ENCODE measurements at places on chromosomes 3 and 15.
A peak's percentile ranks its signal among the peaks of the same experiment; 100 is the strongest.

- no peak for DNase-seq
These were observed 462.3 kb upstream of the SGO1 start for GRCh38 chr3:20648294-20648693.

DNA sequence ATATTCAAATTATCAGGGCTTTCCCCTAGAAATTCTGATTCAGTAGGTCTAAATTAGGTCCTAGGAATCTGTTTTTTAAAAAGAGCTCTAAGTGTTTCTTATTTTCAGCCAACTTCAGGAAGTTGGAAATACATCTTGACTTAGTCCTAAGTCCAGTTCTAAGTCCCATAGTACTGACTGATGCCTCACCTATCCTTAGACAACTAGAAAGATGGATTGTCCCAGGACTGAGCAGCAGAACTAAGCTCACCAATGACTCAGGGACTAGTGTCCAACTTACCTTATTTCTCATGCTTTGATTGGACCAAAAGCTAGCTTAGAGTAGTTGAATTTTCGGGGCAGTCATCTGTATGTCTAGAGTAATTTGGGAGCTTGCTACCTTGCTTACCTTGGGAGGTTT, 26.2 kb upstream of the C3orf38 start:
- DNase-seq: no peak

DNA sequence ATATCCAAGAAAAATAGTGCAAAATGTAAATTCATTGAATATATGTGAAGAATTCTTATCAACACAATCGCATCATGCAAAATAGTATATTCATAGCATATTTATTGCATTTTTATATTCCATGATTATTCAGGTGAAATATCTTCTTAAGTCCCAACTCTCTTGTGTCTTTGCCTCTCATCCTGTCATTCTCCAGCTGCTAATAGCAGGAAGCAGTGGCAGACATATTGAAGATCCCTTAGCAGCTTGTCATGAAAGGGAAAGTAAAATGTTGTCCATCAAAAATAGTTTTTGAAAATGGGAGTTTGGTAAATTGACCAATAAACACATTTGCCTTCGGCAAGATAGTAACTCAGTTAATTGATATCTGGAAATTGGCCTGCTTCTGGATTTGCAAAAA, 265.3 kb upstream of the TGFBR2 start:
- no peak for DNase-seq

DNA sequence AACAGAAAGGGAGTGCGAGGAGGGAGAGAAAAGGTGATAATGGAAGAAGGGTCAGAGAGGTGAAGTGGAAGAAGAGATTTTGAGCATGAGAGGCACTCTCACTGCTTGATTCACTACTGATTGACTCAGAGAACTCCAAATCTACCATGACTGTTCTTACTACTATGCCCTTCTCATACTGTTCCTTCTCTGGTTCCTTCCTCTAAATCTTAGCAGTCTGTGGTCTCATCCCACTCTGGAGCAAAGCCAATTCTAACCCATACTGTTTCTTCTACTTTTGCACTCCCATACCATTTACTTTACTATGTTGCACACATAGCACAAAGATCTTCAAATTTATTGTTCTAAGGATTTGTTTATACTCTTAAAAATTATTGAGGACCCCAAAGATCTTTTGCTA, 100.8 kb downstream of the DTWD1 start:
- no peak for DNase-seq

GRCh38 chr3:81910244-81910852, 148.9 kb upstream of the GBE1 start:
- DNase-seq: no peak

DNA sequence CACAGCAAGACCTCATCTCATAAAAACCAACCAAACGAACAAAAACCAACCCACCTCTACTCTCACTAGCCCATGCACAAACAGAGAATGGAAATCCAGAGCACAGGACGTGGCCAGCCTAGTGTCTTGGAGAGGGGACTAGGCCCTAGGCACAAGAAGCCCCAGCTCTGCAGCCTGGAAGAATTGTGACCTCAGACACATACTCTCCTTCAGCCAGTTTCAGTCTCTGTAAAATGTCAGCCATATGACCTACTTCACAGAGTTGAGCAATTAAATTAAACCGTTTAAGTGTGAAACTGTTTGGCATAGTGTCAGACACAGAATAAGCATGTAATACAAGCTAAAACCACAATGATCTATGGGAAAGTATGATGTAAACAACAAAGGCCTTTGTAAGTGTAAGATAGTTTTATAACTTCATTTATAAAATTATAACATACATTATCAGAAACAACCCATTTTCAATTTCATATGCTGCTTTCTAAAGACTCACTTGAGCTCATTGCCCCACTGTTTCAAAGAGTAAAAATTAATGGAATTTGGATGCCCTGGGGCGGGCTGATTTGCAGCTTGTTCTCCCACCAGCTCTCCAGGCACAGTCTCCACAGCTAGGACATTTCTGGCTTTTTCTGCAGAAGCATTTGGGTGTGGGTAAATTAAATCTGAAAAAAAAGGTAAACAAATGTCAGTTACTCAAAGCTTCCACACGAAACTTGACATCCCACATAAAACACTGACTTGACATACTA, 32.9 kb downstream of the TBC1D2B start:
- no peak for DNase-seq

GRCh38 chr15:45162771-45163507, 24.8 kb downstream of the SHF start:
- DNase-seq: peak; percentile 82

DNA sequence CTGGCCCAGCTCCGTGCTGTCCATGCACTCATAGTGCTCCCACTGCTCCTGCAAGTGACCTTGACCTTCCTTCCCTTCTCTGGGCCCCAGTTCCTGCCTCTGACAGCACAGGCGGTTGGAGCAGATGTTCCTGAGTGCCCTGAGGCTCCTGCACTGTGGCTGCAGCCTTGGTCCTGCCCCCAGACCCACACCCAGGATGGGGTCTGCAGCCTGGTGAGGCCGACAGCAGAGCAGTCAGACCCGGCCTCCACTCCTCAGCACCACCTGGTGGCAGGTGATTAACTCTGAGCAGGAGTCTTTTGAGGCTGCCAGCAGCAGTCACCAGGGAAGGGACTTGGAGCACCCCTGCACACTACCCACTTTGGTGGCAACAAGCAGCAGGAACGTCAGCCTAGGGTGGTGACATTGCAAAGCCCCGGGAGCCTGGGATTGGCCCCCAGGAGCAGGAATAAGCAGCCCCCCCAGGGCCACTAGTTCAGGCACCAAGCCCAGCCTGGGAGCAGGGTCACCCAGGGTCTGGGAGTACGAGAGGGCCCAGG, 64.6 kb downstream of the CYP11A1 start:
- peak; percentile 45 for DNase-seq

DNA sequence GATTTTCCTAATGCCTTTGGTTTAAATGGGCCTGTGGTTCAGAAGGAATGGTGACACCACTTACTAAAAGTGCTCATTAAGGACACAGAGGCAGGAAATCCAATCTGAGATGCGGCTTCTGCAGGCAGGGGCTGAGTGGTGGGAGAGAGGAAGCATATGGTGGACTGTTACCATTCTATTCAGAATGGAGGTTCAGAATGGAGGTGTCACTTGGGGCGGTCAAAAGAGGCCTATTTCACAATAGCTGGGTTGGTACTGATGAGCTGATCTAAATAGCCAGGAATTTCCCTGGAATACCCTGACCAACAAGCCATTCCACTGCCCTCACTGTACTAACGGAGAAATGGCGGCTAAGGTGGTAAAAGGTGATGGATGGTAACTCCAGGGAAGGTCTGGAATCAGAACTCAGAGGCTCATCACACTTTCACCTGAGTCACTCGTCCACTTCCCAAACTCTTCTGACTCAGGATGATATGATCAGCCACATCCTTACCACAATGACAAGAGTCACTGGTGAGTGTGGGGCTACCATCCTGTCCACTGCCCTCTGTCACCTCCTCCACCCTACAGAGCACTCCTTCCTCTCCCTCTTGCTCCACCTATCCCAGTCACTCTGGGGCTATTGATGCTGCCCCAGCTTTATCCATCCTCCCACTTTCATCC, 15.7 kb downstream of the RFT1 start:
- no peak for DNase-seq

DNA sequence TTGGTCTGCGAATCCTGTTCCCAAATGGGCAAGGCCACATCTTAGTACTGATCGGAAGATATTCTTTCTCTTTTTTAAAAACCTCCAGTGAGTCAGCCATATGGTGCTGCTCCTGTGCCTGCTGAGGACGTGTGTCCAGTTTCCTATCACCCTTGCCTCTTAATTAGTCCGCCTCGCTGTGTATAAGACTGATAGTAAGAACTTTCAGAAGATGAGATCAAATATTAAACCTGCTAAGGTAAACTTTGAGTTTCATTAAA, 612 bp downstream of the UBA5 start:
- no peak for DNase-seq

GRCh38 chr3:53346922-53347260, 452 bp downstream of the DCP1A start:
- no peak for DNase-seq

- DNase-seq: no peak
These were observed 152.8 kb downstream of the RBPMS2 start for GRCh38 chr15:64622410-64623260.

- DNase-seq: no peak
These were observed 30.5 kb downstream of the ATP2B2 start for GRCh38 chr3:10474847-10475246.

DNA sequence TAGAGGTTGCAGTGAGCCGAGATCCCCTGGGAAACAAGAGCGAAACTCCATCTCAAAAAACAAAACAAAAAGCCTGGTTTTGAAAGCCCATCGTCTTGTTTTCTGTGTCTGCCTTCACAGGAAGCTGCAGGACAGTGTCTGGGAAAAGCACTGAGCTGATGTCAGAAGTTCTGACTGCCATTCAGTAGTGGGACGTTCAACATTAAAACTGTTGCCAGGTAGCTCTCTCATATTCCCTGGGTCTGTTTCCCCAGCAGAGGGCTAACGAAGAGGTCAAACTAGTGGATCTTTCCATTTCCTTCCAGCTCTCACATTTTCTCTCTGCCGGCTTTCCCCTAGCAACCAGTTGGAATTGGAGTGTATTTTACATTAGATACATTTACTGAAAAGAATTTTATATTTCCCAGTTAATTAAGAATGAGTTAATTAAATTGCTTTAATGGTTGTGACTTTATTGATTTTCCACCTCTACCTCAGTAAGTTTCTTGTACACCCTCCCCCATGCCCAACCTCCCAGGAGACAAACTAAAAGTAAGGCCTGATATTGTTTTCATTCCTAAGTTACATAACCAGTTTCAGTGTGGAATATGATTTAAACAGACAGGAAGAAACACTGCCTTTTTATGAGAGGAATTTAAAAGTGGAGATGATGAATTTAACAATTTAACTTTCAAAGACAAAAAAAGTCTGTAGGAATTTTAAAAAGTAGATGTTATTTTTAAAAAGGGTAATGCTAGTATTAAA, 29.9 kb downstream of the RCN2 start:
- DNase-seq: no peak

- no peak for DNase-seq
These were observed 121.4 kb downstream of the FAM43A start for GRCh38 chr3:194806991-194807630.

- DNase-seq: no peak
These were observed 56.5 kb downstream of the MCTP2 start for GRCh38 chr15:94287794-94288246.

GRCh38 chr3:49017971-49018706, at the start of gene DALRD3:
Gene DALRD3 (minus strand): TSS chr3:49018580. CDS start chr3:49018564, 16 bp downstream.
- DNase-seq: peak; percentile 71

DNA sequence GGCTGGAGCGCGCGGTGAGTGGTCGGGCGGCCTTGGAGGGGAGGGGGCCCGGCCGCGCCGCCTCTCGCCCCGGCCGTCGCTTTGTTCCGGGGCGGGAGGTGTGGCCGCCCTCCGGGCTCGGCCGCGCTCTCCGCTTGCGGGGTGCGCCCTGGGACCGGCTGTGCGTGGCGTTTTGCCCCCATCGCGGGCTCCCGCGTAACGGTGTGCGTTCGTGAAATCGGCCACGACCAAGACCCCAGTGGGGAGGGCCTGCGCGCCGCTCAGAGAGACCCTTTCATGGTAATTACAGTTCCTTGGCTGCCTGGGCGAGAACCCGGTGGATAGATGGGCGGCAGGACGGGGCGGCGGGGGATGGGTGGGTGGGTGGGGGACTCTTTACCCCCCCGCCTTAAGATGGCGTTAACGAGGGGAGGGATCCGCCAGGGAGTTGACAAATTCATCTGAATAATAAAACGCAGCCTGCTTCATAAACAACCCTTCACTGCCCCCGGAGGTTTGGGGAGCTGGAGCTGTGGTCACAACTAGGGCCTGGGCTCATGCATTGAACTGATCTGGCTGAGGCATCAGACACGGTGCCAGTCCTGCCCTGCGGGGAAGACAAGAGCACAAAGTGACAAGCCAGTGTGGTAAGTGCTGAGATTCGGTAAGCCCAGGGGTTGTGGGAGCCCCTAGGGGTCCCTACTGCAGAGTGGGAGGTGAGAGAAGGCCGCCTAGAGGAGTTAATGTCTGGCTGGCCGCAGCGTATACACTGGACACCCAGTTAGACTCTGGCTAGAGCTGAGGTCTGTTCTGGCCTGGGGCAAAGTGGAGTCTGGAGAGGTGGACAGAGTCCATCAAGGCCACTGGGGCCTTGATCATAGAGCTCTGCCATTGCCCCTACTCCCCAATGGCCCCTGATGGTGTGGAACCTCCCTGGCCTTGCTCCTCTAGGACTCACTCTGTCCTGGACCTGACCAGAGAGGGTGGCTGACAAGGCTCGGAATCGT, 668 bp downstream of the MRAS start:
- DNase-seq: no peak

- no peak for DNase-seq
These were observed 356.2 kb downstream of the CNTN4 start for GRCh38 chr3:2454865-2455264.

DNA sequence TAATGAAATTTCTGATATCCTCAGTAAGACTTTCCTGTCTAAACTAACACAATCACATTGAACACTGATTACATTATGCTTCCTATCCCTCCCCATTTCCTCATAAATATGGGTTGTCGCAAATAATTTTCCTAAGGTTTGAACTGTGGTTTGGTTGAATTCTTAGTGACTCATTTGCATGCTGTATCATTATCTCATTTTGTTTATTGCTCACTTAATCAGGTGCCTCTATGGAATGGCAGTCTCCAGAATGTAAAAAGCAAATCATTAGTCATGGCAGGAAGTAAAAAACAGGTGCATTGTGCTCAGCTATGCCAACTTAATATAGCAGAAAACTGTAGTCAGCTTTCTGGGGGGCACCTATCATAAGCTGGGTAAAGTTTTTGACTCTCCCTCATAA, 216.0 kb upstream of the ZBTB20 start:
- no peak for DNase-seq

DNA sequence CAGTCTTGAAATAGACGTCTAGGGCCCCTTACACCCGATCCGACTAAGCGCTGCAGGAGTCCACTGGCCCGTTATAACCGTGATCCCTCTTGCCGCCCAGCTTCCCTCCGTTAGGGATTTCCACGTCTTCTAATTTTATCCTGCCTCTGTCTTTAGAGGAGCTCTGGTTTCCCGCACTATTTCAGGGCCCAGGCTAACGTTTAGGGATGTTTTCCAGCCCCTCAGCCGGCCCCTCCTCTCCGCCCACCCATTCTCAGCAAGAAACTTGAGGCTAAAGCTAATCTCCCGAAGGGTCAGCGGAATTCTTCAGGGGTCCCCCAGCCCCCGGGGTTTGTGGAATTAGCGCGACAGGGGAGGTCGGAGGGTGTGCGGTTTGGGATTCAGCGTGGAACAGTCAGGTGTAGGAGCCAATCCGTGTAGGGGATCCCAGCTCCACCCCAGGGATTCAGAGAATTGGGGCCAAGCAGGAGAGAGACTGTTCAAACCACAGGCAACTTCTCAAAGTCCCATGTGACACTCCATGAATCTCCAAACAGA, 1.6 kb downstream of the PTX3 start:
- DNase-seq: no peak

GRCh38 chr3:132135628-132136333, 101.0 kb upstream of the CPNE4 start:
- no peak for DNase-seq

All from liver (tissue), 10 donors.